ENCODE measurements at places on chromosomes 12 and 14. TPM values are rescaled to one million over a fixed set of nuclear protein-coding genes. Genes with fewer than 3 reads are reported as not detected.

Gene SUPT16H
- 111 TPM for polyA plus RNA-seq

Gene LMNTD1
- not detected for polyA plus RNA-seq

Gene TAS2R8
- polyA plus RNA-seq, result not detected

Gene ENDOU
- 0.24 TPM for polyA plus RNA-seq

Gene PPFIA2
- polyA plus RNA-seq, result 6.5 TPM

Measured in left renal pelvis (tissue), 4 donors.